NT2/D1 (cell line): ENCODE measurements at places on chromosomes 4 and X.

- DNase-seq: no peak
Measured at GRCh38 chr4:130542953-130543352, 1447.0 kb downstream of the C4orf33 start.

DNA sequence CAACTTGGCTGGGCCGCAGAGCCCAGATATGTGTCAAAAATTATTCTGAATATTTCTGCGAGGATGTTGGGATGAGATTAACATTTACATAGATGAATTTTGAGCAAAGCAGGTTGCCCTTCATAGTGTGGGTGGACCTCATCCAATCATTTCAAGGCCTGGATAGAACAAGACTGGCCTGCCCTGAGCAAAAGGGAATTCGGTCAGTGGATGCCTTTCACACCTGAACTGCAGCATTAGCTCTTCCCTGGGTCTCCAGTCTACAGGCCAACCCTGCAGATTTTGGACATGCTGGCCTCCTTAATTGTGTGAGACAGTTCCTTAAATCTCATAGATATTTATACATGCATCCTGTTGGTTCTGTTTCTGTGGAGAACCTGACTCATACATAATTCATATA is 32.4 kb upstream of the SLC10A4 start:
- no peak for DNase-seq

- DNase-seq: no peak
Measured at GRCh38 chr4:4350909-4351308, 36.0 kb upstream of the NSG1 start.

GRCh38 chr4:163681208-163681821 is 186.8 kb downstream of the TMA16 start:
- DNase-seq: peak; percentile 33

GRCh38 chrX:108165383-108166111 is 74.0 kb downstream of the ATG4A start:
- peak; percentile 33 for DNase-seq

GRCh38 chrX:109672239-109672638 is 47.3 kb upstream of the KCNE5 start:
- no peak for DNase-seq

GRCh38 chr4:8724436-8725070 is 132.0 kb downstream of the CPZ start:
- no peak for DNase-seq

DNA sequence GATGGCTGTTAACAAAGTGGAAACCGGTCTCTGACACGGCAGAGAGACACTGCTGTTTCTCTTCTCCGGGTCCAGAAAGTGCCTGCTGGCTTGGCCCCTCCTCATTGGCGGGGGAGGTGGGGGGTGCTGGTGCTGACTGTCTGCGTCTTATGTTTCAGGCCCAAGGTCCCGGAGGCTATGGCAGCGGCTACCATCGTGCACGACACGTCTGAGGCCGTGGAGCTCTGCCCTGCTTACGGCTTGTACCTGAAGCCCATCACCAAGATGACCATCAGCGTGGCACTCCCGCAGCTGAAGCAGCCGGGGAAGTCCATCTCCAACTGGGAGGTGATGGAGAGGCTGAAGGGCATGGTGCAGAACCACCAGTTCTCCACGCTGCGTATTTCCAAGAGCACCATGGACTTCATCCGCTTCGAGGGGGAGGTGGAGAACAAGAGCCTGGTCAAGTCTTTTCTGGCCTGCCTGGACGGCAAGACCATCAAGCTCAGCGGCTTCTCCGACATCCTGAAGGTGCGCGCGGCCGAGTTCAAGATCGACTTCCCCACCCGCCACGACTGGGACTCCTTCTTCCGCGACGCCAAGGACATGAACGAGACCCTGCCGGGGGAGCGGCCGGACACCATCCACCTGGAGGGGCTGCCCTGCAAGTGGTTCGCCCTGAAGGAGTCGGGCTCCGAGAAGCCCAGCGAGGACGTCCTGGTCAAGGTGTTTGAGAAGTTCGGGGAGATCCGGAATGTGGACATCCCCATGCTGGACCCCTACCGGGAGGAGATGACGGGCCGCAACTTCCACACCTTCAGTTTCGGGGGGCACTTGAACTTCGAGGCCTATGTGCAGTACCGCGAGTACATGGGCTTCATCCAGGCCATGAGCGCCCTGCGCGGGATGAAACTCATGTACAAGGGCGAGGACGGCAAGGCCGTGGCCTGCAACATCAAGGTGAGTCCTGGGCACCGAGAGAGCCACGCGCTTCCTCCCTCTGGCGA is 2.2 kb downstream of the AKAP17A start:
- no peak for DNase-seq
